ENCODE measurements at places on chromosomes 7 and 10.

DNA sequence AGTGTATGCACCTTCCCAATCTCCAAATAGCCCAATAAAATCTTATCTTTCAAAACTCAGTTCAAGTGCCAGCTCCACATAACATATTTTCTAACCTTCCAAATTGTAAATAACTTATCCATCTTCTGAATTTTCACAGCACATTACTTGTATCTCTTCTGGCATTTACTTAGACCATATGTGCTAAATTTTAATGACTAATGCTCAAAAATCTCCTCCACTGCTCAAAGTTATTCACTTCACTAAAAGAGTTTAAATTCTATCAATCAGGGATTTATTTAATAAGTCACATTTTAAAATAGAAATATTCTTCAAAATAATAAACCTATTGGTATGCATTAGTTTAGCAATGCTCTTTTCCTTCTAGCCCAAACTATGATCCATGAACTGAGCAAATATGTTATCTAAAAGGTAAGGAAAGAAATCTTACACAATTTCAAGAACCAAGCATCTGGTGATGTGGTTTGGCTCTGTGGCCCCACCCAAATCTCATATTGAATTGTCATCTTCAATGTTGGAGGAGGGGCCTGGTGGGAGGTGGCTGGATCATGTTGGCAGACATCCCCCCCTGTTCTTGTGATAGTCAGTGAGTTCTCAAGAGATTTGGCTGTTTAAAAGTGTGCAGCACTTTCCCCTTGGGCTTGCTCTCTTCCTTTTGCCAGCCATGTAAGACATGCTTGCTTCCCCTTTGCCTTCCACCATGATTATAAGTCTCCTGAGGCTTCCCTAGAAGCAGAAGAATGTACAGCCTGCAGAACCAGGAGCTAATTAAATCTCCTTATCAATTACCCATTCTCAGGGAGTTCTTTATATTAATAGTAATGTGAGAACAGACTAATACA is 28.1 kb upstream of the GPR22 start:
- no peak for DNase-seq

- DNase-seq = no peak
Measured at GRCh38 chr10:3396116-3396515, 223.5 kb upstream of the PITRM1 start.

GRCh38 chr10:69360485-69361302 is 56.0 kb downstream of the TACR2 start:
- DNase-seq = no peak

DNA sequence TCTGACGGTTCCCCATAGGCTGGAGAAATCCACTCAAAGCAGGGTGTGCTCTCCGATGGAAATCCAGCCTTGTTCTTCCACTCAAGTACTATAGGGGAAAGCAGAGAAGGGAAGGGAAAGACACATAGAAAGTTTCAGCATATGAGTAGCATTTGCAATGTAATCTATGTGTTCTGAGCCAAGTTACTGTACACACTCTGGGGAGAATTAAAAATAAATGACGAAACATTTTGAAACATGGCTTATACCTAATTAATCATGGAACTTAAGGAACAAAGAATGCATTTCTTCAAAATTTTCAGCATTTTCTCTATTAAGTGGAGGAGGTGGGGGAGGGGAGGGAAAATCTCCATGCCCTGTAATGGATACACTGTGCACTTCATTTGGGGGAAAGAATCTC is 198.1 kb upstream of the HABP2 start:
- DNase-seq = no peak

- DNase-seq = no peak
Measured at GRCh38 chr7:27000496-27000895, 95.3 kb downstream of the HOXA1 start.

DNA sequence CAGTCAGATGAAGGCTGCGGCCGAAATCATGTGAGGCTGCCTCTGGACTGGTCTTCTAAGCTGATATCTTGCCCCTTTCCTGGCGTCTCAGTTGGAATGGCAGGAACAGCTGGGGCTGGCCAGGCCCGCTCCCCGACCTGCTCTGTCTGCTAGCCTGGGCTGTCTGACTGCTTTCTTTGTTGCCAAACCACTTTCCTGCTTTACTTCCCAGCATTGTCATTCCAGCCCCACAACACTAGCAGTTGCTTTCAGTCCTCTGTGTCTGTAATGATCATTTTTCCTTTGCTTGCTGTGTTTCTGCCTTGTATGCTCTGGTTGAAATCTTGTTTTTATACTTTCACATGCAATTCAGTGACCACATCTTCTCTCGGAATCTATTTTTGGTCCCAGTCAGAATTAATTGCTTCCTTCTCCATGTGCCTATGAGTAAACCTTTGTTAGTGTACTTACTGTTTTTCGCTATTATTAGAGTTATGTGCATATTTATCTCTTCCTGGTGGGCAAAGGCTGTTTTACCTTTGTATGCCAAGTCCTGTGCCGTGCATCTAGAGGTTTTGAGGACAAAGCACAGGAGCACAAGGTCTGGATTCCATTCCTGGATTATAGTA is 21.6 kb downstream of the PRPF18 start:
- DNase-seq = no peak

DNA sequence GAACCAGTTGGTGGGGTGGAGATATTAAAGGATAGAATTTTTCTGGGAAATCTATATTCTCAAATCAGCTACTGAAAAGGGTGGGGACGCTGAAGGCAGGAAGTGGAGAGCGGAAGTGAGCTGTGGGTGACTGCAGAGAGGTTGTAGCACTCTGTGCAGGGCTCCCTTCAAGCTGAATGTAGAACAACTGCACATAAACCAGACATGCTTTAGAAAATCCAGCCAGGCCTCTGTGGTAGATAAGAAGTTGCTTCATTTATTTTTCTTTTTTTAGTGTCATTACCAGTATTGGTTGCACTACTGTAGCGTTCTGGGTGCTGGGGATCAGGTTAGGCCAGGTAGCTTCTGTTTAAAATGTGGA is 127.8 kb downstream of the CELF2 start:
- DNase-seq = no peak

DNA sequence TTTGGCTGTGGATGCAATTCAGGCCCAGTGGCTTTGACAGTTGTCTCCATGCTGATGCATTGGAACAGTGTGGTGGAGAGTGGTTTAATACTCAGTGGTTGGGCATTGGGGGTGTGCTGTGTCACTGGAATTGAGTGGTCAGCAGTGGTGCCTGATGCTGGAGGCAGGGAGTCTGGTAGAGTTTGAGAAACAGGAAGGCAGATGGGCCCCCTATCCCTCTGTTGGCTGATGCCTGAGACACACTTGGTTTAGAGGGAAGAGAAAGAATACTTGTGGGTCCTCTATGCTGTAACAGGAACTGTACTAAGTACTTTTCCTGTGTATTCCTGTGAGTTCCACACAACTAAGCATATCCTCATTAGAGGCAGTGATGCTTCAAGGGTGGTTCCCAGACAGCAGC is 55.4 kb downstream of the EEPD1 start:
- no peak for DNase-seq

GRCh38 chr10:16440396-16441133 is 3.8 kb downstream of the PTER start:
- DNase-seq = peak; percentile 25

- no peak for DNase-seq
Measured at GRCh38 chr7:15783987-15784693, 97.7 kb upstream of the MEOX2 start.

DNA sequence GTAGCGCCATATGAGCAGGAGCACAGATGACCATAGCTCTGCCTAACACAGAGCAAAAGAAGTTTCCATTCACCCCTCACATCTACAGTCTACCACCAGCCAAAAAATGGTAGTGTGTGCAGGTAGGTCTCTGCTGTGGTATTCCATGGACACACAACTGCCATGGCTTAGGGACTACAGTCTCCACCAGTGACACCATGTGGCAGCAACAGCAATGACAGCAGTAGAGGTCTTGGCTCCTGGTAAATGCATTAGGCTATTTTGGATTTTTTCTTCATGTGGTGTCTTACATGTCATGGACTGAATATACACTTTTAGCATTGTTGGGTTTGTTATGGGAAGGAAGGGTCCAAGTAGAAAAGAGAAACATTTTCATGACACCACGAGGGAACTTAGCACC is 70.1 kb upstream of the CABCOCO1 start:
- peak; percentile 1 for DNase-seq

GRCh38 chr7:153507885-153508284 is 544.3 kb upstream of the DPP6 start:
- DNase-seq = no peak

- DNase-seq = no peak
Measured at GRCh38 chr10:122519873-122520272, 40.7 kb upstream of the DMBT1 start.

GRCh38 chr10:78875932-78876331 is 192.8 kb upstream of the ZMIZ1 start:
- DNase-seq = no peak

DNA sequence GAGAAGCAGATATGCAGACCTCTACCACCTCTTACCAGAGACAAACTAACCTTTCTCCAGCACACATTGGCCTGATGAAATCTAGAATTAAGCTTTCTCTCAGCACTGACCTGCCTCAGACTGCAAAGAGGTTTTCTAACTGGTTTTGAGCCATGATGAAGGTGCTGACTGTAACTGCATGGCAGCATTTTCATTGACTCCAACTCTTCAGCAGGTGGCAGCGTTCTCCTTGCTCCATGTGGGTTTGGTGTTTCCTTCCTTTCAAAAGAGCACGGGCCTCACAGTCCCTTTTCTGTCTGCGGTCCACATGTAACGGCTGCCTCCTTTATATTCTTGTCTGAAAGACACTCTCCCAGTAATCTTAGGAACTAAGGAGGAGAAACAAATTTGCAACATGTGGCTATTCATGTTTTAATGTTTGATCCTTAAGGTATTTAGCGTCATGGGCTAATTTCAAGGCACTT is 12.6 kb downstream of the KLLN start:
- peak; percentile 75 for DNase-seq

DNA sequence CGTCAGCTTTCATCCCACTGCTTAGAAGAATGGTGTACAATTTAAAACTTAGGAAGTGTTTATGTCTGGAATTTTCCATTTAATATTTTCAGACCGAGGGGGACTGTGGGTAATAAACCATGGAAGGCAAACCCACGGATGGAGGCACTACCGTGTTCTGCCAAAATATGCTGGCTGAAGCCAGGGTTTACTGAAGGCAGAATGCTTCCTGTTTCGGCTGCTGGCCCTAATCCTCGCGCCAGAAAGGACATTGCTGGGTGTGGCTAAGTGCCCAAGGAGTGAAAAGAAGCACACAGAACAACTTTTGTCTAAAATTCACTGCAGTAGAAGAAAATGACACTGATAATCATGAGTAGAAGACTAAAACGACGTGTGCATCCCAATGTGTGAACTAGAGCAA is 32.3 kb downstream of the PITRM1 start:
- no peak for DNase-seq

DNA sequence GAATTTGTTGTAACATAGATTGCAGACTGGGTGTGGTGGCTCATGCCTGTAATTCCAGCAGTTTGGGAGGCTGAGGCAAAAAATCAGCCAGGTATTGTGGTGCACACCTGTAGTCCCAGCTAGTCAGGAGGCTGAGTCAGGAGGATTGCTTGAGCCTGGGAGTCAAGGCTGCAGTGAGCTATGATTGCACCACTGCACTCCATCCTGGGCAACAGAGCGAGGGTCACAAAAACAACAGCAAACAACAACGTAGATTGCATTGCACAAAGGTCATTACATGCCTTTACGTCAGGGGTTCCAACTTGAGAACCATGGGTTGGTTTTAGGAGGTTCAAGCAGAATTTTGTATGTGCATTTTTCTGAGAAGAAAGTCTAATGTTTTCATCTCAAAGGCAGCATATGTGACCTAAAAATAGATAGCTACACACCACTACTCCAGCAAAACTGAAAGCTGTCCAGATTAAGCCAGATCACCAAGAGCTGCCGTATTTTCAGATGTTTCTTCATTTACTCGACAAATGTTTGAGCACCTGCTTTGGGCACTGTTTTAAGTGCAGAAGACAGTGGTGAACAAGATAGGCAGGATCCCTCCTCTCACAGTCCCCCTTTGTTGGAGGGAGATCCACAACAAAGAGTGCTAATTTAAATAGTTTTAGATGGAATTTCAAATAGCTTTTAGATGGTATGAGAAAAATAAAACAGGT is 28.3 kb upstream of the CYP26C1 start:
- DNase-seq = no peak

GRCh38 chr7:37327288-37327687 is 121.4 kb downstream of the ELMO1 start:
- DNase-seq = no peak
